Tracheal epithelial cell (primary cell): ENCODE measurements at places on chromosomes 2 and 18. TPM values are rescaled to one million over a fixed set of nuclear protein-coding genes. Genes with fewer than 3 reads are reported as not detected.

SGPP2 gene
- 25.2 and 31.6 TPM in 2 replicates for total RNA-seq

TRIM54 gene
- 0.24 and 0.43 TPM in 2 replicates for total RNA-seq

DSEL gene
- 1.3 and 2.2 TPM in 2 replicates for total RNA-seq

SERPINB2 gene
- 23.9 and 219 TPM in 2 replicates for total RNA-seq

PLA2R1 gene
- 4.0 and 5.5 TPM in 2 replicates for total RNA-seq

PAIP2B gene
- 2.2 and 3.4 TPM in 2 replicates for total RNA-seq

LIMS3 gene
- 2.1 and 4.3 TPM in 2 replicates for total RNA-seq

RASGRP3 gene
- under 0.01 and 2.4 TPM in 2 replicates for total RNA-seq

GALR1 gene
- not detected in 2 replicates for total RNA-seq

M1AP gene
- 0.96 and 4.5 TPM in 2 replicates for total RNA-seq

SH3RF3 gene
- total RNA-seq, result under 0.01 and 0.24 TPM in 2 replicates

GKN2 gene
- not detected in 2 replicates for total RNA-seq

SRD5A2 gene
- not detected in 2 replicates for total RNA-seq
